ENCODE measurements at places on chromosomes 2 and 18.

- peak; percentile 21 for DNase-seq
Measured at GRCh38 chr18:12774982-12775381, 72.1 kb downstream of the PSMG2 start.

DNA sequence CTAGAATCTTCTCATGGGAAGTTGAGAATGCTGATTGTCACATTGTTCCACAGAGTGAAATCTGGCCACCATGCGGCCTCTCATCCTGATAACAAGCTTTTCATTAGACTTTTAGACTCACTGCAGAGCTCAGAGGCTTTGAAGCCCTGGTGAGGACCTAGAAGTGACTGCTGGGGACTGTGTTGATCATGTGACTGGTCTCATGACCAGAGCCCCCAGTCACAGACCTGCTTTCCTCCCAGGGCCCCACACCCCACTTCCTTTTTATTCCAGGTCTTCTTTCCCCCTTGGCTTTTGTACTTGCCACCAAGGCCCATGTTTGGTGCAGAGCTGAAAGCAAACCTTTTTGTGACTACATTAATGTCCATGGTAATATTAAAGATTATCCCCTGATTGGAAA lies 45.2 kb downstream of the PRKCE start:
- no peak for DNase-seq

DNA sequence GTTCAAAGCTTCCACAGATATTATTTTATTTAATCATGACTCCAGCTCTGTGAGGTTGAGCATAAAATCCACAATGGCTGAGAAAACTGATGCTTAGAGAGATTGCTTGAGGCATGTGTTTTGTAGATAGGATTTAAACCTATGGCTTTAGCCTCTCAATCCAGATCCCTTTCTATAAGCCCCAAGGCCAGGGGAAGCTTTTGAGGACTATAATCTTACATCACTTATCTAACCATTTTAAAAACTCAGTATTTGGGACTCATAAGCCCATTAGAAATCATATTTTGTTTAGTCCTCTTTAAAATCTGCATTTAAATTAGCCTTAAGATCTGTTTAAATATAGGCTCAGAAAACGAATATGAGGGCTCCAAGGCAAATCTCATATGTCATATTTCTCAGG lies 135.4 kb upstream of the SERPINE2 start:
- DNase-seq, result no peak

GRCh38 chr2:75065402-75066008 lies 107.1 kb downstream of the POLE4 start:
- DNase-seq, result no peak
